ENCODE measurements at places on chromosomes 7 and 10.

GRCh38 chr7:79968894-79969293, 165.7 kb upstream of the GNAI1 start:
- DNase-seq = no peak

GRCh38 chr7:108114117-108114841, 15.9 kb downstream of the LAMB4 start:
- no peak for DNase-seq

DNA sequence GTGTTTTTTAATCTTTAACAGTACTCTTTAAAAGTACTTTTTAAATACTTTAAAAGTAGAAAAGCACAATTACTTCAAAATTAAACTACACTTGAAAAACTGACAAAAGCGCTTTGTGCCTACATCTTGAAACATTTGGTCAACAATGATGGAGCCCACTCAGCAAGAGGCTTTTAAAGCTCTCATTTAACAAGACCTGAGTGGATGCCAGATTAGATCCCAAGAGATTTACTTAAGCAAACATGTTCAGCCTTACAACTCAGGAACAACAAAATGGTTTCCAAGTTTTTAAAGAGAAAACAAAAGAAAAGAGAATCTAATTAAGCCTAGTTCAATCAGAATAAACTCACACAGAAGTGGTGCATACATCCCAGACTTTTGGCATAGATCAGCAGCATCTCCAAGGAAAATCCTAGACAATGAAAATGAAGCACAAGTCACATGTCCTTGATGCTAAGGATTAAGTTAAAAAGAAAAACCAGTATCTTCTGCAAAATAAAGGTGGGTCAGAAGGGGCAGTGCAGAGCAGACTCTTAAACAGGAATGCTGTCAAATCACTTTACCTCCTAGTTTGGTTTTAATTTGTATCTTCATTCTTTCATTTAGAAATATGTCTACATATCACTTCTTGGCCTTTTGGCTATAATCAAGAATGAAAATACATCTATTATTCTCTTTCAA, 26.2 kb downstream of the HIBADH start:
- DNase-seq = no peak

DNA sequence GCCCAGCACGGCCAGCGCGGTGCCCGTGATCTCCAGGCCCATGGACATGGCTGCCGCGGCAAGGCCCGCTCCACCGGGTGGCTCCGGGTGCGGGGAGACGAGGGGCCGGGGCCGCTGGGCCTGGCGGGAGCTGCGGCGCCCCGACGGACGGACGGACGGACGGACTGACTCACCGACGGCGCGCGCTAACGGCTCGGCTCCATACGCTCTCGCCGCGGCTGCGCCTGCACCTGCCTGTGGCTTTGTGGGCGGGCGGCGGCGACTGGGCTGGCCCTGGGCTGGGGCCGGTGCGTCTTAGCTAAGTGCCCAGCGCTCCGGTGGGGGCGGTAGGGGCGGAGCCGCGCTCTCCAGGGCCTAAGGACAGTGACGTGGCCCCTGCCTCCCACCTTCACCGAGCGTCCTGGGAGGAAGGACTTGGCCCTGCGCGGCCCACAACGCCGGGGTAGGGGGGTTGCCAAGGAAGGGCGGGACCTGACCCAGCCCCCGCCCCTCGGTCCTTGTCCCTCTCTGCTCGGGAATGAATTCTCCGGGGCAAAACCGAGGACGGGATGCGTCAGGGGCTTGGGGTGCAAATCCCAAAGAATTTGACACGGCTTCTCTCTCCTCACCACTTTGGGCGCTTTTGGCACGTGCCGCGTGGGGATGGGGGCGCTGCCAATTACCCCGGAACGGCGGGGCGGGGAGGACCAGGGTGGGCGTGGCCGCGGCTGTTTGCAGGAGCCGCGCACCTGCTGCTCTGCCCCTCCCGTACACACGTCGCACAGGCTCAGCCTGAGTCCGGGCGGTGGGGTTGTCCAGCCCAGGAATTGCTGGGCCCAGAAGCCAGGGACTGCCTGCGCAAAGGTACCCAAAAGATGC, at the start of gene CLDN3:
CLDN3 (minus strand) TSS at position 269 of the 858 bp plus-strand sequence; CDS start at position 48, 221 bp downstream.
- no peak for DNase-seq

- no peak for DNase-seq
Measured at GRCh38 chr7:64625114-64626082, 40.5 kb upstream of the ZNF107 start.

DNA sequence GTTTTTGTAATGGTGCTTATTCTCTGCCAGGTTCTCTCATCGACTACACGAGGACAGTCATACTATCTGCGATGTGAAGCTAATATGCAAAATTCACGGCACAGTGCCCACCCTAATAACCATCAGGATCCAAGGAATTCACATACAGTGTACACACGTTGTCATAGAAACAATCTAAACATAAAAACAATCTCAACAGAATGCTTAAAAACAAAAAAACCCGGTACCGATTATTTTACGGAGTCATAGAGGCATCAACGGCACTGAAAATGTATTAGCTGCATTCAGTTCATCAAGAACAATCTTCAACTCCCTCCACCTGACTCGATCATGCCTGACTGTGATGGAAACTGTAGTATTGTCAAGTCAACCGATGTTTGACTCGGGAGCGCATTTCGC, 628 bp downstream of the MRPS33 start:
- DNase-seq = no peak

GRCh38 chr7:158129037-158130022, 458.3 kb downstream of the PTPRN2 start:
- no peak for DNase-seq

GRCh38 chr7:127957886-127958285, 73.4 kb downstream of the LRRC4 start:
- no peak for DNase-seq

DNA sequence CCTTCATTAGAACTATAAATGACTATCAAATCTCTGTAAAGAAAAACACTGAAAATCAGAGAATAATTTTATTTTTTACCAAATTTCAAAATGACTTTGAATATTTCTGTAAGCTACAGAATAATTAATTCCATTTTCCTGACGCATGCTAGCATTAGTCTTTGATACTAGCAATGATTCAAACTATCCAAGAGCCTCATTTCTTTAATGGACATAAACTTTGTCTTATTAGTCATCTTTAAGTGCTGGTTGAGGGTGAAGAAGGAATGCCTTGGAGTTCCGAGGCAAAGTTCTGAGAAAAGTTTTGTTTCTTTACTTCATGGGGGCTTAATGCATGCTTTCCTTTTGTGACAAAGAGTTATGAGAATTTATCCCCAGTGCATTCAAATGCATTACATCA, 137.3 kb downstream of the AGMO start:
- no peak for DNase-seq

DNA sequence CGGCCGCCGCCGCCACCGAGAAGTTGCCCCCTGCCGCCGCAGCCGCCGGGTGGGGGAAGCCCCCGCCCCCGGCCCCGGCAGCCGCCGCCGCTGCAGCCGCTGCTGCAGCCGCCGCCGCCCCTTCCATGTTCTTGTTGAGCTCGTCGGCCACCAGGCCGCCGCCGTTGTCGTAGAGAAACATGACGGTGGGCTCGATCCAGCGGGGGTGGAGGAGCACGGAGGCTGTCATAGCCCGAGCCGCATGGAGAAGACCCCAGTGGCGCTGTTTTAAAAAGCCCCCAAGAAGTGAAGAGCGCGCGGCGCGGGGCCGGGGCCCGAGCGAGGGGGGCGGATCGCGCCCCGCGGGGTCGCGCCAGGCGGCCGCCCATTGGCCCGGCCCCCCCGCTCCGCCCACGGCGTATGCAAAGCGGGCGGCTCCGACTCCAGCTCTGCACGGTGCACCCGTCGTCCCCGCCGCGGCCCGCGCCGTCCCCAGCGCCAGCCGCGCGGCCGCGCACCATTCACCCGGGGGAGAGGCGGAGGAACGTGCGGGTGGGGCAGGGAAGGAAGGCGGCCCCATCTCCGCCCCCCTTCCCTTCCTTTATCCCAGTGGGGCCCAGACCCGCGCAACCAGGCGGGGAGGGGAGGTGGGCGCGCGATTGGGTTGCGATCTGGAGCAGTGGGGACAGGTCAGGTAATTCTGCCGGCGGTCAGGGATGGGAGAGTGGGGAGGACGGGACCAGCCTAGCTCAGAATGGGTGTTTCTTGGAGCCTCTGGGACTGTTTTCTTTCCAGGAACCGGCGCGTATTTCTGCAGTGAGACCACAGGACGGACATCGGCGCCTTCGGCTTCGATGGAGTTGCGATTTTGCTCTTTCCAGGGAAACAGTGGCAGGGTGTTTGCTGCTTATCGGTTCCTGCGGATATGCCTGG, at the start of gene HOXA13:
HOXA13 (minus strand) TSS at position 243 of the 912 bp plus-strand sequence; CDS start at position 229, 14 bp downstream.
- no peak for DNase-seq

DNA sequence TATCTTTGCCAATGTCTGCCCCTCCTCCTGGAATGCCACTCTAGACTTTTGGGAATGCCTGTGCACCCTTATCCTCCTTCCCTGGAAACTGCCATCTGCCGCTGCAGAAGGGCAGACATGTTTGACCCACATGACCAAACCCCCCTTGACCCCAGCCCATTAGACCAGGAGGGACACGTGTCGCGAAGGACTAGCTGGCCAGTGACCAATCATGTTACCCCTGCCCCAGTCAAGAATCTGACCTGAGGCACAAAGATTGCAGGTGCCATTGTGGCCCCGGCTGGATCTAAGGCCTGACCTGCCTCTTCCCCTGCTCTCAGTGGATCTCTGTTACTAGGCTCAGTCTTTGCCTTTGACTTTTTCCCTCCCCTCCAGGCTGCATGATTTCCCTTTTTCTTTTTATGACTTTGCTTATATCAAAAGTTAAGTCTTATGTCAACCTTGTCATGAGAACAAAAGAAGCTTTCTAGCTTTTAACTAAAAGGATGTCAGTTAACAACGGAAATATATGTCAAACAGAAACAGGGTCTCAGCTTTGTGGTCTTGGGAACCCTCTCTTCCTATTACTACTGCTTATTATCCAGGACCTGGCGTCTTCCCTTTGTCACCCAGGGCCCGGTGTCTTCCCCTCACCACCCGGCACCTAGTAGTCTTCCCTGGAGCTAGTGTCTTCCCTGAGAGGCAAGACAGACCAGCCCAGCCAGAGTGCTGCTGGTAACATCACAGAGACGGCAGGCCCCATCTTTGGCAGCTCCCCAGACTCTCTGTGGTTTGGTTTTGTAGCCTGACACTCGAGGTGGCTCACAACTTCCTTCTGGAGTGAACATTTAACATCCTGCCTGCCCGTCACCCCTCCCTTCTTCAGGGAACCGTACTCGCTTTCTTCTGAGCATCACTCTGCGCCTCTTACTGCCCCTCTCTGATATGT, 24.4 kb upstream of the PPIF start:
- no peak for DNase-seq

Data from Panc1 (cell line).